ENCODE measurements at places on chromosomes 3 and 15. TPM values are rescaled to one million over a fixed set of nuclear protein-coding genes. Genes with fewer than 3 reads are reported as not detected.
A peak's percentile ranks its signal among the peaks of the same experiment; 100 is the strongest.

DNA sequence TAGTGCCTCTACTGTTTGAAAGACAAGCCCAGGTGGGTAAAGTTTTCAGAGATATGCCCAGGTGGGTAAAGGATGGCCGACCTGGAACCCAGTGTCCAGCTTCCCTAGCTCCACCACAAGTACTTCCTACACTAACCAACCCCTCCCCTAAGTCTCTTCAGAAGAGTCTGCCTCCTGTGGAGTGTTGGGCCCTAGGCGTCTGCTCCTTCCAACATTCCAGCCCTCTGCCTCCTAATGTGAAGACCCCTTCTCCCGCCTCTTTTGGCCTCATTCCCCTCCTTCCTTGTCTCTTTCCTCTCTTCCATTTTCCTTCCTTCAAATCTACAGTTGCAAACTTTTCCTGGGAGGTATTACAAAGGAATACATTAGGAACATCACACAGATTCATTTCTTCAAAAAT lies 38.6 kb downstream of the CNTN3 start:
- no peaks in the 10 kb centered on the region for H3K27me3 ChIP-seq
- no peaks in the 10 kb centered on the region for H3K4me1 ChIP-seq
- no peak overlapping the region for H3K27ac ChIP-seq
- H3K36me3 ChIP-seq = no peaks in the 10 kb centered on the region
- no peak overlapping the region for H3K4me3 ChIP-seq

SAXO2 gene
- total RNA-seq = 2.4 TPM

DNA sequence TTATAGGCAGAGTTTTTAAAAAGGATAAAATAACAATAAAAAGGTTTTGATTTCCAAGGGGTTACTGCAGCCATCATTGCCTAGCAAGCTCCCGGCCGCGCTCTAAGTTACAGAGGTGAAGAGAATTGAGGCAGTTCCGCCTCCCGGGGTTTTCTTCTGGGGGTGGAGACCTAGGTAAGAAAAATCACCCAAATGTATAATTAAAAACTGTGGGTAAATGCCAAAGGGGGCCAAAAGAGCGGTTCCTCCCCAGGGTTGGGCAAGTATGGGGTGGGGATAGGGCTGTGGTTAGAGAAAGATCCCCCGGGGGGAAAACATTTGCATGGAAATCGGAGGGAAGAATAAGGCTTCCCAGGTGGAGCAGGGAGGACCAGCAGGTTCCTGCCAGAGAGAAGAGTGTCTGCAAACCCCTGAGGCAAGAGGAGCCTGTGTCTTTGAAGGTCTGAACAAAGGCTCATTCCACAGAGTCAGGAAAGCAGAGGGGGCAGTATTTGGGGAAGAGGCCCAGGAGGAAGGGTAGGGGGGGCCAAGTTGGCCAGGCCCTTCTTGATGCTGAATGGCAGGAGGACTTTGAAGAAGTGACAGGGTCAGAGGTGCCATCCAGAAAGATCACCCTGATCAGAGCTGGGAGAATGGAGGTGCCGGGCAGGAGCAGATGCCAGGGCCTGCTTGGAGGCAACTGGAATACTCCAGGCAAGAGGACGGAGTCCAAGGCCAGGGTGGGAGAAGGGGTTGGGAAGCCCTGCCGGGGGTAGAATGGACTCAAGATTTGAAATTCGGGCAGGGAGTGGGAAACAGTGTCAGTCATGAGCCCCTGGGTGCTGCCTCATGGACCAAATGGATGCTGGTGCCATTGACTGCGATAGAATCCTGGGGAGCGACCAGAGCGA lies 152.9 kb upstream of the RGMA start:
- no peaks in the 10 kb centered on the region for H3K4me1 ChIP-seq
- H3K27me3 ChIP-seq = no peaks in the 10 kb centered on the region
- H3K27ac ChIP-seq = no peak overlapping the region
- DNase-seq = no peak

DNA sequence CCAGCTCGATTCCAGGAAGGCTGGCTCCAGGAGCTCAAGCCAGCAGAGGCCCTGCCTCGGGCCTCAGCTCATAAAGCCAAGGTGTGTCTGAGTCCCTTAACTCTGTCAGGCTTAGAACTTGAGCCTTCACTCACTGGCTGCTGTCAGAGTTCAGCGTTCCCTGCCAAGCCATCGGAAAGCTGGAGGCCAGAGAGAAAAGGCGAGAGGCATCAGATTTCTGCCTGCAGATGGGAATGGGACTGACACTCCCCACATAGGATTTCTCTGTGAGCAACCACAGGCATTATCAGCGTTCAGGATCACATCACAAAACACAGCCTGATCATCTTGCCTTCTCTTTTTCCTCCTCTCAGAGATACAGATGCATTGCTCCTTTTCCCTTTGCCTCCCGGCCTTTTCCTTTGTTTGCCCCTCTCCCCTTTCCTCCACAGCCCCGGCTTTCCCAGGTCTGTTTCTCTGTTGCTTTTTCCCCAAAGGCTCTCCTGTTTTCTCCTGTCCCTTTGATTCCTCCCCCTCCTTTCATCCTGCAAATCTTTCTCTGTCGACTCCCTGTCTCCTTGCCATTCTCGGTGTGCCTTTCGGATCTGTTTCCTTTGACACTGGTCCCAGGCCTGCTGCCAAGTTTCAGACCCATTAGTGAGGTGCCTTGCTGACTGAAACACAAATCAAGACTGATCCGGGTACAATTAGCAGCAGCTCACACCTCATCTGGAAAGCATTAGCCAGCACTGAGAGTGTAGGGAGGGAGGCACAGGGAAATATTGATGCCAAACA lies 44.5 kb upstream of the BOC start:
- H3K36me3 ChIP-seq = no peaks in the 10 kb centered on the region
- peaks cover 26% of the 10 kb centered on the region for H3K4me1 ChIP-seq
- peak overlapping the region; percentile 62 for H3K27ac ChIP-seq
- H3K27me3 ChIP-seq = no peaks in the 10 kb centered on the region
- no peak overlapping the region for H3K4me3 ChIP-seq
- peak; percentile 74 for DNase-seq

SERINC4 gene
- not detected for total RNA-seq

GRCh38 chr3:16506451-16506850 lies 7.0 kb downstream of the RFTN1 start:
- no peaks in the 10 kb centered on the region for H3K36me3 ChIP-seq
- peaks cover 47% of the 10 kb centered on the region for H3K4me1 ChIP-seq
- H3K27ac ChIP-seq = peak overlapping the region; percentile 94
- no peak overlapping the region for H3K4me3 ChIP-seq

MESP2 gene
- 0.34 TPM for total RNA-seq

- peaks cover 4% of the 10 kb centered on the region for H3K36me3 ChIP-seq
- H3K4me3 ChIP-seq = no peak overlapping the region
- no peak for DNase-seq
- H3K27ac ChIP-seq = no peak overlapping the region
Observed at GRCh38 chr15:99717161-99718009, 15.9 kb downstream of the LYSMD4 start.

- no peaks in the 10 kb centered on the region for H3K27me3 ChIP-seq
- H3K27ac ChIP-seq = no peak overlapping the region
Observed at GRCh38 chr15:95292785-95293450, 1037.6 kb upstream of the NR2F2 start.

NUP210 gene
- 14.5 TPM for total RNA-seq

- no peak for DNase-seq
- peaks cover 12% of the 10 kb centered on the region for H3K4me1 ChIP-seq
- no peaks in the 10 kb centered on the region for H3K36me3 ChIP-seq
- H3K27me3 ChIP-seq = no peaks in the 10 kb centered on the region
Observed at GRCh38 chr15:75022783-75023180, 608 bp upstream of the PPCDC start.

GRCh38 chr3:39385456-39386090 lies 2.4 kb downstream of the SLC25A38 start:
- H3K27me3 ChIP-seq = no peaks in the 10 kb centered on the region
- H3K27ac ChIP-seq = no peak overlapping the region
- no peak for DNase-seq
- peaks cover 29% of the 10 kb centered on the region for H3K4me1 ChIP-seq

GRCh38 chr3:59528251-59528650 lies 478.4 kb upstream of the CFAP20DC start:
- H3K36me3 ChIP-seq = no peaks in the 10 kb centered on the region
- H3K4me3 ChIP-seq = no peak overlapping the region
- H3K27me3 ChIP-seq = no peaks in the 10 kb centered on the region
- H3K4me1 ChIP-seq = no peaks in the 10 kb centered on the region

PLSCR2 gene
- total RNA-seq = not detected

CHRFAM7A gene
- total RNA-seq = 14.4 TPM

DNA sequence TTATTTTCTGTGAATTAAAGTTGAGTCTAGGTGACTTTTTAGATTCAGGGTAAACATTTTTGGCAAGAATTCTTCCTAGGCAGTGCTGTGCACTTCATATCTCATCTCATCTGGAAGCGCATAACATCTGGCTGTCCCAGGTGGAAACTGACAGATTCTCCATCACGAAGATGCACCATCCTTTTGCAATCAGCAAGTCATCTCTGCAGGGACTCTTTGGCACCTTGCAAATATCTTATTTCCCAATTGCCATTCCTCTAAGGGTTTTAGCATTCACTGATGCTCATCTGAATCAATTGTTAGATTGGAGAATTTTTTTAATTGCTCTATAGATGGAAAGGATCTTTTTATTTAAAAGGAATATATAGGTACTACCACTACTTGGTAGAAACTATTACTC lies 282.7 kb upstream of the ATP10A start:
- DNase-seq = no peak
- no peak overlapping the region for H3K4me3 ChIP-seq
- no peaks in the 10 kb centered on the region for H3K36me3 ChIP-seq
- H3K4me1 ChIP-seq = no peaks in the 10 kb centered on the region
- no peaks in the 10 kb centered on the region for H3K27me3 ChIP-seq

- H3K27ac ChIP-seq = no peak overlapping the region
- DNase-seq = peak; percentile 78
- H3K27me3 ChIP-seq = no peaks in the 10 kb centered on the region
- no peak overlapping the region for H3K4me3 ChIP-seq
Observed at GRCh38 chr3:144031938-144032337, 60.3 kb downstream of the DIPK2A start.

DNA sequence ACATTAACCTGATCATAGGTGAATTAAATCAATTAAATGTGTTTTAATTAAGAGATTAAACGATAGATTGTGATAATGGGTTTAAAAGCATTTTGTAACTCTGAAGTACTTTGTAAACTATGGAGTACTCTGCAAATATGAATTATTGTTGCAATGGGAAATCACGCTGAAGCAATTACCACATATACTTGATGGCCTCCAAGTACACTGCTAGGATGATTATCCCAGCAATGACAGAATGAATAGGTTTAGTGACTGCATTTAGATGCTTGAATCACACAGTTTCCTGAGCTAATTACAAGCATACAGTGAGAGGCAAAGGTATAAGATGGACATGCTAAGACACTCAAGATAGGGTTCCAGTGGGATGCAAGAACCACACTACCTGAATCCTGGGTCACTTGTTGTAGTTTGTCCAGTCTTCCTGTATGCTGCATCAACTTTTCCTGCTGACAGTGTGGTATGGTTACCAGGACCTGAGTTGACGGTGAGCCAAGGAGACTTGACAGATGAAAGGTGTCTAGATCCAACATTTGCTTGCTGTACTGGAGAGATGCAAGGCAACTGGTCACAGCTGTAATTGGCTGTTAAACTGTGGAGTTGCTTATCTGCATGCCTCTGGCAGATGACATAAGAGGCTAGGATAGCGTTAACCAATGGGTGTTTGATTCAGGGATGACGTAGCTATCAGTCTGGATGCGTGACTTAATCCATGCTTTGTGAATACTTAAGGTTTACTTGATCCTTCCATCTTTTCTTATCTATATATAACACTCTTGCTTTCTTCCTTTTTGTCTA lies 38.0 kb downstream of the RNF13 start:
- no peak overlapping the region for H3K27ac ChIP-seq
- H3K4me3 ChIP-seq = no peak overlapping the region
- DNase-seq = no peak
- no peaks in the 10 kb centered on the region for H3K27me3 ChIP-seq

DNA sequence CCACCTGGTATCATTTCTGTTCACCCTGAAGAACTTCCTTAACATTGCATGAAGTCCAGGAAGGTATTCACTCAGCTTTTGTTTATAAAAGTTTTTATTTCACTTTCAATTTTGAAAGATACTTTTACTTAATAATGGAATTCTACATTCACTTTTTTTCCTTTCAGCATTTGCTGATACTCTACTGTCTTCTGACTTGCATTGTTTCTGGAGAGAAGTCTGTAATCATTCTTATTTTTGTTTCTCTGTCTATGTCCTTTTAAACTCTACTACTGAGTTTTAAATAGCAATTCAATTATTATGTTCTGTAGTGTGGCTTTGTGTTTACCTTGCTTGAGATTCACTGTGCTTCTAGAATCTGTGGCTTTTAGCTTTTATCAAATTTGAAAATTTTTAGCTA lies 42.4 kb downstream of the MYL3 start:
- H3K27ac ChIP-seq = no peak overlapping the region
- no peaks in the 10 kb centered on the region for H3K4me1 ChIP-seq
- no peak overlapping the region for H3K4me3 ChIP-seq
- DNase-seq = no peak

- no peaks in the 10 kb centered on the region for H3K4me1 ChIP-seq
- no peak for DNase-seq
- no peaks in the 10 kb centered on the region for H3K36me3 ChIP-seq
- H3K27me3 ChIP-seq = no peaks in the 10 kb centered on the region
- H3K4me3 ChIP-seq = no peak overlapping the region
Observed at GRCh38 chr3:20321391-20322047, 135.5 kb upstream of the SGO1 start.

GRCh38 chr3:16427103-16427965 lies 86.2 kb downstream of the RFTN1 start:
- peaks cover 31% of the 10 kb centered on the region for H3K4me1 ChIP-seq
- no peak for DNase-seq
- no peak overlapping the region for H3K27ac ChIP-seq
- no peaks in the 10 kb centered on the region for H3K36me3 ChIP-seq
- no peaks in the 10 kb centered on the region for H3K27me3 ChIP-seq
- H3K4me3 ChIP-seq = no peak overlapping the region

DNA sequence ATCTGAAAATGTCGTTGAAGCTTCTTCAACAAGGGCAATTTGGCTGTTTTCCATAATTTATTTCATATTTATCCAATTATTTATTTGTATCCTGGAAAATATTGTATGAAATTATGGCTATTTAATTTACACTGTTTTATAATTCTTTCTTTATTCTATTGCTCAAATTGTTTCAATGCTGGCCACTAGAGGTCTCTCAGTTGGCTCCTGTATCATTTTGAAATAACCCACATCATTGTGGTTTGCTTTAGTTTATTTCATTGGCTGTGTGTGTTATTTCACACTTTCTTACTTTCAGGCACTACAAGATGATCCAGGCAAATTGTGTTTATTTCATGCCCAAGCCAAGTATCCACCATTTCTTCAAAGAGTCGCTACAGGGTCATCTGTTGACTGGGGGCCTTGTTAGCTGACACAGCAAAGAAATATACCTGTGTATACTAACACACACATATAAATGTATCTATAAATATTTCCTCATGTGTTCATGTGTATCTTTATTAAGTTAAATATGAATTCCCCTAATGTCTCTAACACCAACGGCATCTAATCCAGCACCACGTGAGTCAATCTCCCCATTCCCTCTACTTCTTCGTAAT lies 86.2 kb downstream of the NPAP1 start:
- no peak for DNase-seq
- H3K27me3 ChIP-seq = no peaks in the 10 kb centered on the region
- H3K27ac ChIP-seq = no peak overlapping the region
- no peaks in the 10 kb centered on the region for H3K4me1 ChIP-seq

GRCh38 chr15:81299630-81300273 lies 24.2 kb downstream of the STARD5 start:
- DNase-seq = no peak
- no peaks in the 10 kb centered on the region for H3K27me3 ChIP-seq
- no peak overlapping the region for H3K4me3 ChIP-seq
- H3K4me1 ChIP-seq = peaks cover 5% of the 10 kb centered on the region
- H3K27ac ChIP-seq = no peak overlapping the region

LMOD3 gene
- total RNA-seq = not detected

- H3K4me3 ChIP-seq = no peak overlapping the region
- H3K36me3 ChIP-seq = no peaks in the 10 kb centered on the region
- peaks cover 9% of the 10 kb centered on the region for H3K4me1 ChIP-seq
- no peak for DNase-seq
Observed at GRCh38 chr3:134048278-134048996, 18.7 kb upstream of the SLCO2A1 start.
